ENCODE measurements at places on chromosomes 5 and 9. TPM values are rescaled to one million over a fixed set of nuclear protein-coding genes. Genes with fewer than 3 reads are reported as not detected.

DNA sequence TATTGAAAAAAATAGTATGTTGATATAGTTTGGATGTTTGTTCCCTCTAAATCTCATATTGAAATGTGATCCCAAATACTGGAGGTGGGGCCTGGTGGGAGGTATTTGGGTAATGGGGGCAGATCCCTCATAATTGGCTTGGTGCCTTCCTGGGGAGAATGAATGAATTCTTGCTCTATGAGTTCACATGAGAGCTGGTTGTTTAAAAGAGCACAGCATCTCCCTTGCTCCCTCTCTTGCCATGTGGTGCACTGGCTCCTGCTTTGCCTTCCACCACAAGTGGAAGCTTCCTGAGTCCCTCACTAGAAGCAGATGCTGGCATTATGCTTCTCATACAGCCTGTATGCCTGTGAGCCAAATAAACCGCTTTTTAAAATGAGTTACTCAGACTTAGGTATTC, 154.8 kb downstream of the ADAMTS6 start:
- DNase-seq, result no peak

DNA sequence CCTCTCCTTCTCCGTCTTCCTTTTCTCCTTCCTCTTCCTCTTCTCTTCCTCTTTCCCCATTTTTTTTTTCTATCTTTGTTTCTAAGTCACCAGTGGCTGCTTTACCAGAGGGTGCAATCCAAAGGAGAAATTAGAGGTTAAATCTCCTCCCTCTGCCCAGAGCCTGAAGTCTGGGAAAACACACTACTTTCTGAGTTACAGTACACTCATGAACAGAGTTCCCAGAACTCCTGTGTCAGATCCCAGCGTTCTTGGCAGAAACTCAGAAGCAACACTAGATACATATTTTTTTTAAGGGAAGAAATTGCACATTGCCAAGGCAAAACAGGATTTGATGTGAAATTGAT, 189.0 kb downstream of the SNCAIP start:
- no peak for DNase-seq

DNA sequence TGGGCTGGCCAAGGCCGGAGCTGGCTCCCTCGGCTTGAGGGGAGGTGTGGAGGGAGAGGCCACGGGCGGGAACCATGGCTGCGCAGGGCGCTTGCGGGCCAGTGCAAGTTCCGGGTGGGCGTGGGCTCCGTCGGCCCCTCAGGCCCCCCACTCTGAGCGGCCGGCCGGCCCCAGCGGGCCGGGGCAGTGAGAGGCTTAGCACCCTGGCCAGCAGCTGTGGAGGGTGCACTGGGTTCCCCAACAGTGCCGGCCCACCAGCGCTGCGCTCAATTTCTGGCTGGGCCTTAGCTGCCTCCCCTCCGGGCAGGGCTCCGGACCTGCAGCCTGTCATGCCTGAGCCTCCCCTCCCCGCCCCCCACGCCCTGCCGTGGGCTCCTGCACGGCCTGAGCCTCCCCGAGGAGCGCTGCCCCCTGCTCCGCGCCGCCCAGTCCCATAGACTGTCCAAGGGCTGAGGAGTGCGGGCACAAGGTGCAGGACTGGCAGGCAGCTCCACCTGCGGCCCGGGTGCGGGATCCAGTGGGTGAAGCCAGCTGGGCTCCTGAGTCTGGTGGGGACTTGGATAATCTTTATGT, 184.2 kb downstream of the ATPSCKMT start:
- DNase-seq, result no peak

- no peak for DNase-seq
These were observed 127.5 kb downstream of the ATPSCKMT start for GRCh38 chr5:10122076-10122726.

DNA sequence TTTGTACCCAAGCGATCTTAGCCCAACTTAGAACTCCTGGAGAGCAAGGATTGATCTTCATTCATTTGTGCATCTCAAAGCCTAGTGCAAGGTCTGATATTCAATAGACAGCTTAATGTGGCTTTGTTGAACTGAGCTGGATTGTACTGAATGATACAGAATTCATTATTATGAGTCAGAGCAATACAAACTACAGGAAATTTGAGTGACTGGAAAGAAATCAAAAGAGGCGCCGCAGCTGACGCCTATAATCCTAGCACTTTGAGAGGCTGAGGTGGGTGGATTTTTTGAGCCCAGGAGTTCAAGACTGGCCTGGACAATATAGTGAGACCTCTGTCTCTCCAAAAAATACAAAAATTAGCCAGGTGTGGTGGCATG, 58.6 kb downstream of the ENC1 start:
- no peak for DNase-seq

Gene DMRT1
- not detected for total RNA-seq

GRCh38 chr9:79985772-79986171, 414.0 kb downstream of the TLE4 start:
- DNase-seq, result no peak

DNA sequence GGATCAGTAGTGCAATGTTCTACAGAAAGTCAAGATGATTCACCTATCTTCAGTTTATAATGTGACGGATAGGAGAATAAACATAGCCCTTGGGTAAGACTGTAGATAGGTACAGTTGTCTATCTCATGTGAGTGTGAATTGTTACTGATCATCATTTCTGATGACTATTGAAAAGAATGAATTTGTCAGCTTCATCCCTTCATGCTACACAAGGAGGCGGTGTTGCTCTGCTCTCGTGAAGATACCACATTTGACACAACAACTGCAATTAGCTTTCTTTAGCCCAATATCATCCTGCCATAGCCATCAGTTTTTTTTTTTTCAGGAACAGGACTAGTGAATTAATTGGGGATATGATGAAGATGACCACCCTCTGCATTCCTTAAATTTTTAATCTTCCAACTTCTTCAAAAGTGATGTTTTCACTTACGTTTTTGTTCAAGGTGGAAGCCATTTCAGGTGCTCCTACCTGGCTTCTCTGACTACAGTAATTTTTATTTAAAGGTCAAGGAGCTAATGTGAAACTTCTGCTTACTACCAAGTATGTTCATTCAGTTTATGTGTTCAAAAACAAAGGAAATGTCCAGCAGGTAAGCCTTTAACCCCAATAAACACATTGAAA, 152.9 kb upstream of the MOCS2 start:
- DNase-seq, result no peak

DNA sequence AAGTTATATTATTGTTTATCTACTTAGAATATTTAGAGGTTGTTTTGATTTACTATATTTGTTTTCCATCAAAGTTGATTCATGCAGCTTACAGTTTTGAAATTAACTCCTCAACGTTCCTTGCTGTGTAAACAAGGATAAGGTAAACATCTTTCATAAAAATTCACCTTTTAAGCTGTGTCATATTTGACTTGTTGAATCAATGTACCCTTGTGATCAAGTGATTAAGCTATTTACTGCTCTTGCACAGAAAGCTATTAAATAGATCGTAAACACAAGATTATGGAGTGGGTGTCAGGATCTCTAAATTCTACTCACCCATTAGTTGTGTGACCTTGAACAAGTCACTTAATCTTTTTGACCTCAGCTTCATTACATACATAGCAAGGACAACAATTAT, 2054.0 kb upstream of the NUDT12 start:
- DNase-seq, result no peak

DNA sequence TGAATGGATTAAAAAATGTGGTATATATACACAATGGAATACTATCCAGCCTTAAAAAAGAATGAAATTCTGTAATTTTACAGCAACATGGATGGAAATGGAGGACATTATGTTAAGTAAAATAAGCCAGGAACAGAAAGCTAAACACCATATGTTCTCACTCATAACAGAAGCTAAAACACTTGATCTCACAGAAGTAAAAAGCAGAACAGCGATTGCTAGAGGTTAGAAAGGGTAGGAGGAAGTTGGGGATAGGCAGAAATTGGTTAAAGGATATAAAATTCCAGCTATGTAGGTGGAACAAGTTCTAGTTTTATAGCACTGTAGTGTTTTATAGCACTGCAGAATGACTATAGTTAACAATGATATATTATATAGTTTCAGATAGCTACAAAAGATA, 15.8 kb downstream of the MARCHF3 start:
- DNase-seq, result no peak

GRCh38 chr5:126972062-126972895, 58.1 kb downstream of the MARCHF3 start:
- no peak for DNase-seq

- DNase-seq, result no peak
These were observed 40.1 kb upstream of the TIFAB start for GRCh38 chr5:135492319-135492626.

Gene PLAC8L1
- not detected for total RNA-seq

- DNase-seq, result no peak
These were observed 27.6 kb upstream of the TSLP start for GRCh38 chr5:111043712-111044506.

Gene PCDHA1
- not detected for total RNA-seq

GRCh38 chr5:125896368-125896767, 526.8 kb upstream of the GRAMD2B start:
- no peak for DNase-seq

Gene GABBR2
- total RNA-seq, result not detected

Gene SYK
- total RNA-seq, result not detected

DNA sequence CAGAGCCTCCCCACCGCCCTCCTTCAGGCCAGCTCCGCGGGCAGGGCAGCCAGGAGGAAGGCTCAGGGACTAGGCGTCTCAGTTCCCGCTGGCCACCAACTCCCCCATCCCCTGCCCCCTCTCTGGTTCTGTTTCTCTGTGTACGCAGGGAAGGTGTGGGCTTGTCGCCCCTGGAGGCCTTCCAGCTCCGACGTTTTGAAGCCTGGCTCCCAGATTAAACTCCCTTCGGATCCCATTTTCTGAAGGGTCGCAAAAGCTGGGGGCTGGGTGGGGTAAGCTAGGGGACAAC, 346 bp downstream of the ATOX1 start:
- peak; percentile 59 for DNase-seq

DNA sequence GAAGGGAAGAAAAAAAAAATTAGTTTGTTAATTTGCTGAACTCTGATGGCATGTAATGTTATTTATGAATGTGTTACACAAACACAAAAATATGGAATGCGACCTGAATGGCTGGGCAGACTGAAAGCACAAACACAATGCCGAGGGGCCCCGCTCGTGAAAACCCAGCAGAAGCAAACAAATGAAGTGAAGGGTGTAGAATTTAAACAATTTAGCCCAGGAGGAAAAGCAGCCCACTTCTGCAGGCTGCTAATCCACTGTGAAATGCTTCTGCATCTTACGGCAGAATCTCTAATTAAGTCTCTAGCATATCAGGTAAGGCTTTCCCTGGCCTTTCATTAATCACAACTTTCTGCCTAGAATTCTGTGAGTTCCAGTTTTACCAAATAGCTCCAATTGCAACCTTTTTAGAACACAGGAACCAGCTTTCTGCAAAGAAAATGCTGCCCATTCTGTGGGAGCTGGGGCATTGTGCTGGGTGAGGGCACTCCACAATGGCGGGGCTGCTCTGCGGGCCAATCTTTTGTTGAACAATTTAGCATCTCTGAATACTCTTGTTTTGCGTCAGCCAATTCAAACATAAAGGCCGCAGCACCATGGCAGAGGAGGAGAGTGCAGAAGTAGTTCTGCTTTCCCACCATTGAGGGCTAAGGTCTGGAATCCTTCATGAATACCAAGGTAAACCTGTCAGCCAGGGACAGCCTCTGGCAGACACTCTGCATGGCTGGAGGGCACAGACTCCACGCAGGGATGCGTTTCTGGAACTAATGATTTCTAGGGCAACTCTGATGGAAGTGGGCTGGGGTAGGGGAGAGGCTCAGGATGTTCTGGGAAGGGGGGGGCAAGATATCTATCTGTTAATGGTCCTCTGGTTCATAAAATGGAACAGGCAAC, 66.4 kb downstream of the PTCH1 start:
- no peak for DNase-seq

DNA sequence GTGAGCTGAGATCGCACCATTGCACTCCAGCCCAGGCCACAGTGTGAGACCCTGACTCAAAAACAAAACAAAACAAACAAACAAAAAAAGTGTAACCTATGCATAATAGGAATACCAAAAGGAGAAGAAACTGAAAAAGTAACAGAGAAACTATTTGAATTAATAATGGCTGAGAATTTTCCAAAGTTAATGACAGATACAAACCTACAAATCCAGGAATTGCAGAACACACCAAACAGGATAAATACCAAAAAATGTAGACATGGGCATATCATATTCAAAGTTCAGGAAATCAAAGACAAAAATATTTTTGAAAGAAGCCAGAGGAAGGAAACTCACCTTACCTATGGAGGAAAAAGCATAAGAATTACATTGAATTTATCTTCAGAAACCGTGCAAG, 383.7 kb upstream of the POU5F2 start:
- no peak for DNase-seq

Gene CDH6
- not detected for total RNA-seq

DNA sequence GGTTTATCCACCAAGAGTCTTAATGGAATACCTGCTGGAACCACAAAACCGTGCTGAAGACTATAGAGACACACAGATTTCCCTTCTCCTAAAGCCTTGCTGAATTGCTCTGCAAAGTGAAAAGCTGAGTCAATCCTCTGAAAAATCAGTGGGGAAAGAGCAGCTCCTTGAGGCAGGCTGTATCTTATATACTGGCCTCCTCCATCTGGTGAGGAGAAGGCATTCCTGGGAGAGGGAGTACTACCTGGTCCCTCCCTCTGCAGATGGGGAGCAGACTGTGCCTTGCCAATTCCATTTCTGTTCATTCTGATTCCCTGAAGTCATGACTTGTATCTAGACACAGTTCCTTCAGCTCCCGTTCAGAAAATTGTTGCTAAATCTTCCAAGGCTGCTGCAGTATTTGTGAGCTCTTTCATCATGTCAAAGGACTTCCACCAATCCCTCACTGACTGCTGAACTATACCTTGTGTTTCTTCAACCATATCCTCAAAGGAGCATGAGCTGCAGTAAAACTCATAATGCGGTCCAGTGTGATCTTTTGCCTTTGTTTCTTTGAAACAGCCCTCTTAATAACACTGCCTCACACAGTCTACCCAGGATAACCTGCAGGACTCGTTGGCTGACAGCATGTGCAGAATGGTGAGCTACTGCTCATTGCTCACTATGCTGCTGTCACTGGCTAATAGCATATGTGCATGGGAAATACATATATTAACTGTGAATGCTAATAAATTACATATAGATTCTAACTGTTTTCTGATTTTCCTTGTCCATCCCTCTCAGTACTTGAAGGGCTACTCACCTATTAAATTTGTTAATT, 84.5 kb downstream of the FOXD1 start:
- no peak for DNase-seq
